NCI-H446 (cell line): ENCODE measurements at places on chromosomes 6 and 20.
A peak's percentile ranks its signal among the peaks of the same experiment; 100 is the strongest.

DNA sequence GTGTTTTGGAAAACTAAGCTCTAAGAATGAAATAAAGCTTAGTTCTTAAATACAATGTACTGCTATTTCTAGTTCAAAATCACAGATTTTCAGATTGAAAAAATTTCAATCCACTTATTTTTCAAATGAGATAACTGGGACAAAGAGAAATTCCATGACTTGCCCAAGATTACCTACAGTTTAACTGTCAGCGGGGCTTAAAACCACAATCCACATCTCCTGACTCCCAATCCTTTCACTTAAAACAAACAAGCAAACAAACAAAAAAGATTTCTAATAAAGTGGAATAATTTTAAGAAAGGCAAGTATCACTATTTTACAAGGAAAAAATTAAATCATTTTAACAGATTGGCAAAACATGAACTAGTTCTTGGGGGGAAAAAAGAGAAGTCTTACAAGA, 4.2 kb downstream of the PHIP start:
- DNase-seq: no peak

GRCh38 chr20:63158845-63159244, 57.1 kb downstream of the YTHDF1 start:
- DNase-seq: no peak

GRCh38 chr6:27630727-27631608, 158.1 kb upstream of the ZNF184 start:
- DNase-seq: peak; percentile 12

DNA sequence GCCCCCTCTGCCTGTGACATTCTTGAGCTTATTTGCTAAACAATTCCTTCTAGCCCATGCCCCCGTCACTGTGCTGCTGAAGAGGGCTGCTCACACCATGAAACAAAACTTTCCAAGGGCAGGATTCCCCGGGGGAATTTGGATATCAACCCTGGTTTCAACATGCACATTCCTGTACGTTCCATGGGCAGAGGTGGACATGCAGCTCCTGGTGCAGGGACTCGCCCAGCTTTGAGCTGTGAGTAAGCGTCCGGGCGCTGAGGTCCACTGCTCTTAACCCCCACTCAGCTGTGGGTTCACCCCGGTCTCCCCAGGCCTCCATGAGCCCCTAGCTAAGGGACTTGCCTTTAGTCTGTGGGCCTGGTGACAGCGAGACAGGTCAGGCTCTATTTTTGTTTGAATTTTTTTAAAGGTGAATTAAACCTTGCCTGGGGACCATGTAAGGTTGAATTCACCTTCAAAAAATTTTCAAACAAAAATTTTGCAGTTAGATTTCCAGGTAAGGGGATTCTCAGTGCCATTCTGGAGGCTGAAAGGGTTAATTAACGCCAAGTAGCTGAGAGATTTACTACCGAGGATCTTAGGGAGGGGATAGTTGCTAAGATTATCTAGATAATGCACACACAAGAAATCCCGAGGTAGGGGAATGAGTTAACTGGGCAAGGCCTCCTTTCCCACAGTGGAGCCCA, 70.3 kb upstream of the SLC22A23 start:
- no peak for DNase-seq

DNA sequence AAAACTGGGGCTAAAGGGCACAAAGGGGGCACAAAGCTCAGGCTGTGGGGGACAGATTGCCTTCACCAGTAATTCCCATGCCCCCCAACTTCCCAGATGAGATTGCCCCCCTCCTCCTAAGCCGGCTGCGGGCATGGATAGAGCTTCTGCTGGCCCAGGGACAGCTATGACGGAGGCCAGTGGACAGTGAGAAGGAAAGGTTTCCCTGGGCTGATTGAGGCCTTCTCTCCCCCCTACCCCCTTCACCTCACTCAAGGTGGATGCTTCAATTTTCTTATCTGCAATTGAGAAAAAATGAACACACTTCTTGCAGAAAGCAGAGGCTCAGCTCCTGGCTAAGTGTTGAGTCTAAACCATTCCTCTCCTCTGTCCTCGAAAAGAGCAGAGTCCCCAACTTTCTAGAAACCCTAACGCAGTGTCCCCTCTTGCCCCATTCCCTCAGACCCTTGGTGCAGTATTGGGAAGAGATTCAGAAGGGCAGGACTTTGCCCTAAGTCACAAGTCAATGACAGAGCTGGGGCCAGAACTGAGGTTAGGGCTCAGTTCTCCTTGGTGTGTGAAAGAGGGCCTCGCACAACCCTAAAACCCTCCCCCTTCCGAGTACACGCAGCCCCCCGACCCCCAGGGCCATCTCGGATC, 808 bp downstream of the SDC4 start:
- no peak for DNase-seq

GRCh38 chr20:58688840-58689239, 3.8 kb upstream of the NPEPL1 start:
- peak; percentile 44 for DNase-seq

DNA sequence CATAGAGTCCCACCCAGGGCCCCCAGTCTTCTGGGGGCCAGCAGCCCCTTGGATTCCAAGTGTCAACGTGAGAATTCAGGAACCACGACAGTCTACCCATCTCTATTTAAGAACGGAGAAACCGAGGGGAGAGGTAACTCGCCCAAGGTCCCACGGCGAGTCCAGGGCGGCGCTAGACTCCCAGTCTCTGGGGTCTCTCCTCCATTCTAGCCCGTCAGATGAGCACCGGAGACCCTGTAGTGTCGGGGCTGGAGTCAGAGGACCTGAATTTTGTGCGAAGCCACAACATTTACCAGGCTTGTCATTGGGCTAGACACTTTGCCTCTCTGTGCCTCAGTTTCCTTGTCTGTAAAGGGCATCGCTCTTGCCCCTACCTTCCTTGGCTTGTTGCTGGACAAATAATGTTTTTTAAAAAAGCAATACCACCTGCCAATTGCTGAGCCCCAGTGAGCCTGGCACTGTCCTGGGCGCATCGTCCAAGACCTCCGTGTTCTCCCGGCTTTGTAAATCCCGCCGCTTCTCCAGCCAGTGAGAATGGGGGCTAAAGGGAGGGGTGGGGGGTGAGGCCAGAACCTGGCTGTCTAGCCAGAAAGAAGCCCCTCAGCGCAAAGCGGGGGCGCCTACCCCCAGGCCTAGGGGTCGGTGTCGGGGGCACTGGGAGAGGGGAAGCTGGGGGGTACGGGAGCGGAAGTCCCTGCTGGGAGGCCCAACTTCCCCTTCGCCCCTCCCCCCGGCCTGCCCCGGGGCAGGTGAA, 91.7 kb downstream of the NCR2 start:
- DNase-seq: no peak

- no peak for DNase-seq
Observed at GRCh38 chr6:153963352-153963751, 75.7 kb upstream of the OPRM1 start.

DNA sequence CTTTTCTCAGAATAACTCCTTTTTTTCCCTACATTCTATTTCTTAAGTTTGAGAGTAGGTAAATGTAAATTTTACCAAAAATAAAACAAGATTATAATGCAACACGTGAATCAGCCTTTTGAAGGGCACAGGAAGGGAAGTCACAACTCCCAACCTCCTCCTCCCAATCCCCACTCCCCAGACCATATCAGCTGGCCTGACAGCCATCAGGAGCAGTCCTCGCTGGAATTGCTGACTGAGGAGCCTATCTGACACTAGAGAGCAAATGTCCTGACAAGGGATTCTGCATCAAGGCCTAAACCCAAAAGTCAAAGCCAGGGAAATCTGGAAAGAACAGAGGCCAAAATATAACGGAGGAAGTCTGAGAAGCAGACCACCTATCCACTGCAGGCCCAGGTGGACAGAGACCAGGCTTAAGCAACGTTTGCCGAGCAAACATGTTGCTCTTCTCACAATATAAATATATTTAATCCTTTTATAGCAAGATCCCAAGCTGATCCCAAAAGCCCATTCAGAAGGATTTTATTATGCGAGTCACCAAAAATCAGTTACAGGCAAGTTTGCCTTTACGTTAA, 2.5 kb downstream of the RRAGD start:
- no peak for DNase-seq

- DNase-seq: no peak
Observed at GRCh38 chr6:128638817-128639216, 118.4 kb upstream of the PTPRK start.

GRCh38 chr6:25017932-25018567, 82.3 kb upstream of the RIPOR2 start:
- no peak for DNase-seq

DNA sequence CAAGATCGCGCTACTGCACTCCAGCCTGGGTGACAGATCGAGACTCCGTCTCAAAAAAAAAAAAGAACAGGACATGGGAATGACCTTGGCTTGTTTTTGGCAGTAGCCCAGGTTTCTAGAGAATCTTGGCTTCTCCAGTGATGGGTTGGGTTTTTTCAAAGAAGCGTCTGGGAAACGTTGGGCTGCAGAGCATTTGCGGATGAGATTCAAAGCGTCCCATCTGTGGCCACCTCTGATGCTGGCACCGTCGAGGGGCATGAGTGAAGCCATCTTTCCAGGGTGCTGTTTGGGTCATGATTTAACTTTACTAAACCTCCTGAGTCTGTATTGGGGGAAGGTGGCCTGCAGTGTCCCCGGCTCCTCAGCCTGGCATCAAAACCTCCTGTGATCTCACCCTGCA, 43.2 kb upstream of the SRF start:
- peak; percentile 90 for DNase-seq
